ENCODE measurements at places on chromosomes 1 and 21.

- DNase-seq: peak; percentile 82
Observed at GRCh38 chr1:43582162-43582566, 51.5 kb downstream of the PTPRF start.

GRCh38 chr21:42974832-42975820 lies 764 bp downstream of the PKNOX1 start:
- peak; percentile 33 for DNase-seq

DNA sequence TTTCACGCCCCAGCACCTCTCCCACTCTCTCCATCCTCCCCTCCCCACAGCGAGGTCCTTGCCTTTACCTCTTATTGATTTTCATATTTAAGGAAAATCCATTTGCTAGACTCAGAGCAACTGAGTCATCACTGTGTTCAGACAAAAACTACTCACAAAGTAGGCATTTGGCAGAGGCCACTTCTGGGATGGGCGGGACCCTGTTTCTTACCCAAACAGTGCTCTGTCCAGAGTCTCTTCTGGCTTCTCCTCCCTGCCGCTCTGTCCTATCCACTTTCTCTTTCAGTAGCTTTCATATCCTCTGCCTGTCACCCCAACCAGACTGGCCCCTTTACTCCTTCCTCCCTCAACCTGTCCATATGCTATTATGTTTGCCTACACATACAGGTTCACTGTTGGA lies 2.4 kb upstream of the NAV1 start:
- DNase-seq: no peak

GRCh38 chr1:212486619-212486975 lies 53.9 kb downstream of the NENF start:
- DNase-seq: no peak

- no peak for DNase-seq
Observed at GRCh38 chr1:51345300-51345687, 14.9 kb upstream of the TTC39A start.

- DNase-seq: no peak
Observed at GRCh38 chr1:96746440-96747420, 25.1 kb downstream of the PTBP2 start.

DNA sequence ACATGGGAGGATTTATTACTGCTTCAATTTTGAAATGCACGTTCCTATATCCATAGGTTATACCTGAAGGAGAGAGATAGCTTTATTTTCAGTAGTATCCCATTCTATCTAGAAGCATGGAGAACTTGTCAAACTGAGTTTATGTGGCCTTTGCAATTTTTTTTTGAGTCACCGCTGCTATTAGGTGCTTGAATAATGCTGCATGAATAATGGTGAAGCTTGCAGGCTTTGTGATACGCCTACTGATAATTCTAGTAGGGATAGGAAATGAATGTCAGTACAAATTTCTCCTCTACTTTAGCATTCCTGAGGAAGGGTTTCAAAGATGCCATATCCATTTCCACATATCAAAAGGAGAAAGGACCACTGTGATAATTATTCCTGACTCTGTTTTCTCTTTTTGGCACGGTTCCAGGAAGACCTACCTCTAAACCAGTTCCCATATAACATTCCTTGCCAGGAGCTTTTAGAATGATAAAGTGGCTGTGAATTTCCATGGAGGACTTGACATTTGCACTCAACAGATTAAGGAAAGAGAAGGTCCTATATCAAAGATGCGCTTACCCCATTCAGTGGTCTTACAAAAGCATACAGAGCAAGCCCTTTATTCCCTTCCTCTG lies 83.5 kb downstream of the SPATA46 start:
- DNase-seq: no peak

DNA sequence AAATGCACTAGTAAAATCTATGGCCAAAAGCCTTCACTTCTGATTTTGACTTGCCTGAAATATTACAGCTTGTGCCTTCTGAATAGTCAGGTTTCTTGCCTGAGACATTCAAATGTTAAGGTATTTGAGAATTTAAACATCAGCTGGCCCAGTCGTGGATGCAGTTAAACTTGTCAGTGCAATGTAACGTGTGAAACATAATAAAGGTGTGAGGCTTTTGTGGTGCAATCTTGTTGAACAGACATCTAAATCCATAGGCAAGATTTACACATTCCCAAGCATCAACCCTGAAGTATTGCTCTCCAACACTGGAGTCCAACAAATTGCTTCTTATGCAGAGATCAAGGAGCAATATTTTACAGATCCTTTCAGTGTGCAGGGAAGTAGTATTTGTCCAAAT lies 4.4 kb downstream of the CCN1 start:
- DNase-seq: no peak

DNA sequence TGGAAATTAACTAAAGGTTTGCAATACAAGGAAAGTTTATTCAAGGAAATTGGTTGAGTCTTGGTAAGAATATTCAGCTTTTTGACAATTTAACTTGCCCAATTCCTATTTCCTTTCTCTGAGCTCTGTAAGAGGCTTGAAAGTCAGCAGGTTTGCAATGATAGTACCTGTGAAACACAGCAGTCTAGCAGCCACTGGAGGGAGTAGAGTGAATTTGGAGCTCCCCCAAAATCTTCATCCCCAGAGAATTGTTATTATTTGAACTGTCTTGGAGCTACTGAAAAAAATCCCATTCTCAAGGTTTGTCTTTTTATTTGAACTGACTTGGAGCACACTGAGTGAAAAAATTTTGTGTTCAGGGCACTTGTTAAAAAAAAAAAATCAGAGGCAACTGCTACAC lies 654.2 kb upstream of the PKN2 start:
- no peak for DNase-seq

GRCh38 chr1:170664093-170664827 lies at the start of gene PRRX1:
Gene PRRX1, plus strand, starts transcription at chr1:170664131. Its CDS starts 88 bp downstream, at chr1:170664219.
- no peak for DNase-seq

DNA sequence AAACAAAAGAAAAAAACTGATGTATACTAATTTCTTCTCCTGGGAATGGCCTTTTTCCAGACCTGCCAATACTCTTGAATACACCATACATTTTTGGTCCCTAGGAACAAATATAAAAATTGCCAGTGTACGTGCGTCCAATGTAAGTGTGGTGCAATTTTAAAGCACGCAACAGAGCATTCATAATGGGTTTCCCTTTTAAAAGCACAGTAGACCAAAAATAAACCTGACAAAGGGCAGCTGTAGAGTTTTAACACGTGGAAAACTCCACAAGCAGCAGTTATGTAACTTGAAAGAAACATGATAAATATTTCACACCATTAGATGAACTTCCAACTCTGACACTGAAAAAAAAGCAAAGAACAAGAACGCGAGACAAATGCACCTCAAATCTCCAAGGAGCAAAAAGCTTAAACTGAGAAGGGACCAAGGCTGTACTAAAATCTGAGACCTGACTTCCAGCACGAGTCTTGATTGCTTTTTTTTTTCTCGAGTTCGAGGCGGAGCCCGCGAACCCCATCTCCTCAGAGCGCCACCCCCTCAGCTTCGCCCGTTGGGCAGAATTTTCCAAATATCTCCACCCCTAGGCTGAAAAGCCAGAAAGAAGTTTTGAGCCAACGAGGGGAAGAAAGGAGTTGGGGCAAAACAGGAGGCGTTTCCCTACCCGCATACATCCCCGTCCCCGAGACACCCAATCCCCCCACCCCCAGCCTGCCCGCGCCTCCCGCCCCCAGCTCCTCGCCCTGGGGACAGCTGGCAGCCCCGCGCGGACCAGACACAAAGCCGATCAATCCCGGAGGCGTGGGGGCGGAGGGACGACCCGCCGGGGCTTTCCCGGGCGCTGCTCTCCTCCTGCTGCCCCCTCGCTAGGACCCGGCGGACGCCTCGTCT lies at the start of gene JAM2:
Gene JAM2 (plus strand): TSS at position 599 of the 891 bp plus-strand sequence. CDS start 564 bp downstream, outside the sequence.
- no peak for DNase-seq

GRCh38 chr1:201295346-201295745 lies 12.0 kb downstream of the PKP1 start:
- no peak for DNase-seq

DNA sequence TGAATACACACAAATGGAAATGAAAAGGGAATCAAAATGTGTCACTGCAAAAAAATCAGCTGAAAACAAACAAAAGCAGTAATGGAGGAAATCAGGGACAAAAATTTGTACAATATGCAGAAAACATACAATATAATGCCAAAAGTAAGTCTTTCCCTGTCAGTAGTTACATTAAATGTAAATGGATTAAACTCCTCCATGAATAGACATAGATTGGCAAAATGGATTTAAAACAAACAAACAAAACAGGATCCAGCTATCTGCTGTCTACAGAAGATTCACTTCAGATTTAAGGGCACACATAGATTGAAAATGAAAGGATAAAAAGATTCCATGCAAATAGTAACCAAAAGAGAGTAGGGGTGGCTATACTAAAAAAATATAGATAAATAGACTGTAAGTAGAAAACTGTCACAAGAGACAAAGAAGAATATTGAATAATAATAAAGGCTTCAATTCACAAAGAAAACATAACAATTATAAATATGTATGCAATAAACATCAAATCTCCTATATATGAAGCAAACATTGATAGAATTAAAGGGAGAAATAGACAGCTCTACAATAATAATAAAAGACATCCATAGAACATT lies 42.2 kb upstream of the ERO1B start:
- DNase-seq: no peak

GRCh38 chr1:190908246-190908645 lies 430.6 kb upstream of the BRINP3 start:
- DNase-seq: no peak

DNA sequence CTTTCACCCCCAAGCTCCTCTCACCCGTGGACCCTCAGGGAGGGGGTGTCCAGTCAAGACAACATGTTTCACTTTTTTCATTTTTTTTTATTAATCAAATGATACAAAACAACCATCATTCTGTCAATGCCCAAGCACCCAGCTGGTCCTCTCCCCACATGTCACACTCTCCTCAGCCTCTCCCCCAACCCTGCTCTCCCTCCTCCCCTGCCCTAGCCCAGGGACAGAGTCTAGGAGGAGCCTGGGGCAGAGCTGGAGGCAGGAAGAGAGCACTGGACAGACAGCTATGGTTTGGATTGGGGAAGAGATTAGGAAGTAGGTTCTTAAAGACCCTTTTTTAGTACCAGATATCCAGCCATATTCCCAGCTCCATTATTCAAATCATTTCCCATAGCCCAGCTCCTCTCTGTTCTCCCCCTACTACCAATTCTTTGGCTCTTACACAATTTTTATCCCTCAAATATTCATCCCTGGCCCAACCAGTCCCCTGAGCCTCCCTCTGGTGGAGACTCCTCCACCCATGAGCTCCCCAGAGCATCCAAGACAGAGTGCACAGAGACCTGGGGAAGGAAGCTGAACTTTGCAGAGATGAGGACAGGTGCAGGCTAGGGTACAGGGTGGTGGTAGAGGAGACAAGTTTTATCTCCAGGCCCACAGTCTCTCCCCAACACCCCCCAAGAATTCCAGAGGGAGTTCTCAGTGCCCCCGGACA lies 1.4 kb upstream of the S100A16 start:
- no peak for DNase-seq

GRCh38 chr1:20751462-20751990 lies 19.0 kb upstream of the SH2D5 start:
- no peak for DNase-seq

DNA sequence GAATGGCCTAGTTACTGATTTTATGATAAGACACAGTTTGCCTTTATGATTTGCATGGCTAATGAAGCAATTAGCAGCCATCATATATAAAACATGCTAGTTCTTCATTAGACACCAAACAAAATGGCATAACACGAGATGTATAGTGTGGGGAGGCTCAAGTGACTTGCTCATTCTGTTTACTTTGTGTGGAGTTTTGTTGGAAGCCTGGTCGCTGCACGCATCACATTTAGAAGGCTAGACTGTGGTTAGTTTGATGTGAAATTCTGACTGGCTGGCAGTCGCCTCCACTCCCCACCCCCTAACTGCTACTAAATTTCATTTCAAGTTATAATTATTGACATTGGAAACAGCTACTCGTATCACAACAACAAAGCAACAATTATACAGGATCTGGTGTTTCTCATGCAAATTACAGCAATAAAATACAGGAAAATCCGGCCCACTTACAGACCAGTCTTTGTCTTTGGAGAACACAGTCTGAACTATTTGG lies 356.1 kb downstream of the LMO4 start:
- DNase-seq: peak; percentile 31

- no peak for DNase-seq
Observed at GRCh38 chr1:24897263-24898151, 32.6 kb downstream of the RUNX3 start.

- no peak for DNase-seq
Observed at GRCh38 chr1:101407505-101408211, 170.8 kb downstream of the S1PR1 start.

DNA sequence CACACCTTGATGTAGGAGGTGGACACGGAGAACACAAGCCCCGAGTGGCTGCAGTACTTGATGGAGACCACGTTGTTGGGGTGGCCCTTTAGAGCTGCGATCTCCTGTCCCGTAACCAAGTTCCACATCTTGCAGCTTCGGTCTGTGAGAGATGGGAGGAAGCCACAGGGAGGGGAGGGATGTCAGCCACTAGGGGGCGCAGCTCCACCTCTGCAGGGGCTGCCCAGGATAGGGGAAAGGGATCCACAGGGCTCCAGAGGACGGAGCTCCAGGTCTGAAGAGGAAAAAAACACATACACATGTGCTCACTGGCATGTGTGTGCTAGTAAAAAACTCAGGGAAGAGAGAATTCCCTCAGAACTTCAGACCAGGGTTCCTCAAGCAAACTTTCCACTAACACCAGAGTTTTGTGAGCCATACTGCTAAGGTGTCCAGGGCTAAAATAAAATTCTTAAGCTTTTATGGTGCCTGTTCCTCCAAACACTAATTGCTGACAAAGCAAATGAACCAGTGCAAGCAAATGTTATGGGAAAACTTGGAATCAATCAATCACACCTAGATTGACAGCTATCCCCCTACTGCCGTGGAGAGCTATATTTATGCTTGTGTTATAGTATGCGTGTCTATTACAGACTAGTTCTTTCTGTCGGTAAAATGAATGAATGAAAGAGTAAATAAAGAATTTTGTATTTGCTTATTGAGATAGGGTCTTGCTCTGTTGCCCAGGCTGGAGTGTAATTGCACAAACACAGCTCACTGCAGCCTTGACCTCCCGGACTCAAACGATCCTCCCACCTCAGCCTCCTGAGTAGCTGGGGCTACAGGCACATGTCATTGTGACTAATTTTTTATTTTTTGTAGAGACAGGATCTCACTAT lies 43.7 kb downstream of the KIF21B start:
- no peak for DNase-seq

DNA sequence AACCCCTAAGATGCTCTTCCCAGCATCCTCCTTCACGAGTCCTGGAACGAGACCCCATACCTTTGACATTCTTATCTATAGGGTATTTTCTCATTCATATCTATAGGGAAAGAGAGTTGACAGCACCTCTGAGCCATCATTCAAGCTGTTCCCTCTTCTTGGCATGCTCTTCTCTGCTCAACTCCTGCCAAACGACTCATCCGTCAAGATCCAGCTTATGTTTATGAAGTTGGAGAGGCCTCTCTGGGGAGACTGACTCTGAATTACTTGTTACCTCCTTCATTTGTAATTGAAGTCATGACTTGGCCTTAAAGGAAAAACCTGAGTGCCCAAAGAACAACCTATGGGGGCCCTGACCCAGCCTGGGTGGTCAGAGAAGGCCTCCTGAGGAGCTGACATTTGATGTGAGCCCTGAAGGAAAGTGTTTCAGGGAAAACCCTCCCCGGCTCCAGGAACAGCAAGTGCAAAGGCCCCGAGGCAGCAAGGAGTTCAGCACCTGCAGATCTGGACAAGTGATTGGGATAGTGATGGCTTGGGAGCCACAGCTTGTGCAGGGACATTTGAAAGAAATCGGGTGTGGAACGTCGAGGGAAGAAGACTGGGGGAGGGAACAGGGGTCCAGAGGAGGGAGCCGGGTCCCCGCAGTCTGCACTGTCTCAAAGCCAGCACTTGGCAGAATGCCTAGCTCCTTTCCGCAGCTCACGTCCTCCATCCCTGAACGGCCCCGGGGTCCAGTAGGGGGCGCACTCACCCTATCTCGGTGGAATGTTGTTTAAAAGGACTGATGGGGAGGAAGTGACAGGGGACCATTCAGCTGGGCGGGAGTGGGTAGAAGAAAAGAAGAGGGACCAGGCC lies 14.0 kb upstream of the CDA start:
- DNase-seq: peak; percentile 18

All from astrocyte of the cerebellum (primary cell).